CD4-positive, alpha-beta T cell treated with Interleukin-6 at 100 ng/mL for 8 hours (primary cell): ENCODE measurements at places on chromosomes 6 and 20.

DNA sequence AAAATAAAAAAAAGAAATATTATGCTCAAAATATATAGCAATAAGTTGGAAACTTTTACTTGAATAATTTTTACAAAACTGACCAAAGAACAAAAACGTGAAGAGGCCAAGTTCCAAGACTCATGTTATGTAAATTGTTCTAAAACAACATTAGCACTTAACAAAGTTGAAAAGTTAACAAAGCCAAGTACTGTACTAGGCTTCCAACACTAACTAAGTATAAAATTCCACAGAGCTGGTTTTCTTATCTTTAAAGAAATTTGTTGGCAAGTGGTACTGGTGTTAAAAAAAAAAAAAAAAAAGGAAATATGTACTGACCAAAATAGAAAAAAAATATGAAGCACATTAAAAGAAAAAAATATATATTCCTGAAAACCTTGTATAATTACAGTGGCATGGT, 127.8 kb downstream of the SLC16A10 start:
- DNase-seq, result no peak

GRCh38 chr20:50286174-50286511, 95.5 kb downstream of the CEBPB start:
- no peak for DNase-seq

DNA sequence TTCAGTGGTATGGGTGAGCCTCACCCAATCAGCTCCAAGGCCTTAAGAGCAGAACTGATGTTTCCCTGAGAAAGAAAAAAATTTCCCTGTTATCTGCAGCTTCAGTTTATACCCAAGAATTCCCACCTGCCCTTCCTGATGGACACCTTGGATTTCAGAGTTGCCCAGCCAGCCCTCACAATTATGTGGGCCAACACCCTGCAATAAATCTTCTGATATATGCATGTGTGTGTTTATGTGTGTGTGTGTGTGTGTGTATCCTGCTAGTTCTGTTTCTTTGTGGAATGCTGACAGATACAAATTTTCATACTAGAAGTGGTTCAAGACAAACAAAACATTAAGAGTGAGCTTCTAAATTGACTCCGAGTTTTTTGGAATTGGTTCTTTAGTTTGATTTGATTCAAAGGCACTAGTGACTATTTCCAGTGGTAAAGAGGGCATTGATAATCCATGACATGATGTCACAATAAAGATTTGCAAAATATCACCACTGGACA, 246.6 kb upstream of the BTBD3 start:
- no peak for DNase-seq

DNA sequence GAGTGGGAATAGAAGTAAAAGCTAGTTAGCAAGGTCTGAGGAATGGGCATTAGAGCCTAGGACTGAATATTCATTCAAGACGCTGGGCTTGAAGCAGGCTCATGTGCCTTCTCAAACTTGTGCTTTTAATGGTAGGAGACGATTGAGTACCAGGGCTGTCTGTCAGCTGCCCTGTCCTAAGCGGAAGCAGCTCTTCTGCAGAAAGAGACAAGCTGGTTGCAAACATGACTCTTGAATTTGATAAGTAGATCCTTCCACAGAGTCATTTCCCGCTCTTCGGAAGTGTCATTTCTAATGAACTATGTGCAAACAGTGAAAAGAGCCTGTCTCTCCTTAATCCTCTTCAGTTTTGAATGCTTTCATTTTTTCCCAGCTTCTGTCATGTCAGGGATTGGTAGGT, 176.4 kb downstream of the TFAP2B start:
- DNase-seq, result no peak

DNA sequence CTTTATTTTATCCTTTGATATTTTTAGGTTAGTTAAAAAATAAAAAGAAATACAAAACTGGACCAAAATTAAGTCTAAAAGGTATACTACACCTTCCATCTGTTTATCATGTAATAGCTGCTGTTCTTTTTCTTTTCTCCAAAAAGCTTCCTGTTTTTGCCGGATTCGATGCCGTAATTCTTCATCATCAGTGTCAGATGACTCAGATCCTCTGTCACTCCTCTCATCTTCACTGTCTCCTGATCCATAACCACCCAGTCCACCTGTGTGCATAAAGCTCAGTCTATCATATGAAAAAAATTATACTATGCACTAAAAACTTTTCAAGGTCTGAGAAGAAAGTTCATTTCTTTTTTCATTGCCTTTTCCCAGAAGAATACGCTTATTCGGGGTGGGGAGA, 8.5 kb upstream of the COQ3 start:
- no peak for DNase-seq

- DNase-seq, result no peak
These were observed 78.1 kb upstream of the FAM83B start for GRCh38 chr6:54768494-54768893.

DNA sequence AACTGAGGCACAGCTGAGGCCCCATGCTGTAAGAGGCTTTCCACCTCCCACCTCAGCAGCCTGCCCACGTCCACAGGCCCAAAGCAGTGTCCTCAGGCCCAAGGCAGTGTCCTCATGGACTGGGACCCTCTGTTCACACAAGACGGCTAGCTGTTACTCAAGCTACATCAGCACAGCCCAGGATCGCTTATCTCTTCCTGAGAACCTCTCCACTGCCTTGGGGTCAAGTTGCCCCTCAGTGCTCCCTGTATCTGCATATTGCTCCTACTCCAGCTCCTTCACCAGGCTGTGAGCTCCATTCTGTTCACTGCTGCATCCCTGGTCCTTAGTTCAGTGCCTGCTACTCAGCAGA, 208.8 kb upstream of the TAB2 start:
- DNase-seq, result no peak

- no peak for DNase-seq
These were observed 67.6 kb downstream of the LCA5 start for GRCh38 chr6:79469376-79470246.

DNA sequence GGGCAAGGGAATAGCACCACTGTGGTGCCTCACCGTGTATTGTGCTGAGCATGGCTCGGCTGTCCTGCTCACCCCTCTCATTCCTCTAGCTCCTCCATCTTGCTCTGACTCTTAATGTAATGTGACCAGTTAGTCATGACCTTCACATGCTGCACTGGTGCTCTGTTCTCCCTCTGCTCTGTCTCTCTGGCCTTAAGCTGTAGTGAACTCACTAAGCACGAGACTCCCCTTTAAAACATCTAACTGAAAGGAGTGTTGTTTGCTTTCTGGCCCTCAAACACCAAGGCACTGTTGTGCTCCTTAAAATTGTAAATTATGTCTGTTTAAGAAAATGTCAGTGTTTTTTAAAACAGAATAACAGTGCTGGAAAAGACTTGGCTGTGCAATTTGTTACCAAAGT, 140.4 kb downstream of the HDGFL1 start:
- no peak for DNase-seq
